ENCODE measurements at places on chromosomes 7 and 10. TPM values are rescaled to one million over a fixed set of nuclear protein-coding genes. Genes with fewer than 3 reads are reported as not detected.

The FAM237B gene
- not detected for total RNA-seq

The XRCC2 gene
- total RNA-seq: 17.3 TPM

The FRMD4A gene
- 133 TPM for total RNA-seq

The ICA1 gene
- 45.6 TPM for total RNA-seq

The FGL2 gene
- total RNA-seq: 0.13 TPM

The GIMAP5 gene
- 8.9 TPM for total RNA-seq

The TEX47 gene
- not detected for total RNA-seq

The LRRTM3 gene
- total RNA-seq: not detected

The GIMAP4 gene
- 242 TPM for total RNA-seq

The ANKRD7 gene
- total RNA-seq: 0.65 TPM

The SP8 gene
- total RNA-seq: not detected

The KIF20B gene
- total RNA-seq: 54.3 TPM

The PHYHIPL gene
- 0.07 TPM for total RNA-seq

The SMKR1 gene
- total RNA-seq: 0.13 TPM

The EGFR gene
- total RNA-seq: 5.1 TPM
